Mammary epithelial cell (primary cell): ENCODE measurements at places on chromosomes 16 and 17. TPM values are rescaled to one million over a fixed set of nuclear protein-coding genes. Genes with fewer than 3 reads are reported as not detected.

- no peak for DNase-seq
Measured at GRCh38 chr16:88781140-88782077, 3.6 kb downstream of the PIEZO1 start.

DNA sequence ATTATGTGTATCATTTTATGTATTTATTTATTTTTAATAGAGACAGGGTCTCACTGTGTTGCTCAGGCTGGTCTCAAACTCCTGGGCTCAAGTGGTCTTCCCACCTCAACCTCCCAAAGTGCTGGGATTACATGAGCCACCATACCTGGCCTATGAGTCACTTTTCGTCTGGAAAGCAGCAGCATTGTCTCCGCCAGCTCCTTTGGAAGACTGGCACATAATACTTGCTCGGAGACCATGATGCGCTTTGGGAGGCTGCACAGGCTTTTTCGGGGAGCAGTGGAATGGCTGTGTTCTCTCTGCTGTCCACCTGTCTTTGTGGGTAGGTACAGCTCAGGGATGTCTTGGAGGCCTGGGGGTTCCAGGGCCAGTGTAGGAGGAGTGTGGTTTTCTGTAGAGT, 102.2 kb downstream of the AATF start:
- DNase-seq: no peak

The LGALS9B gene
- total RNA-seq: not detected

GRCh38 chr17:50647187-50647586, 12.5 kb downstream of the ABCC3 start:
- no peak for DNase-seq

GRCh38 chr17:60902399-60902798, 224.7 kb downstream of the BCAS3 start:
- no peak for DNase-seq

- no peak for DNase-seq
Measured at GRCh38 chr17:63999680-64000531, 1.8 kb downstream of the PRR29 start.

DNA sequence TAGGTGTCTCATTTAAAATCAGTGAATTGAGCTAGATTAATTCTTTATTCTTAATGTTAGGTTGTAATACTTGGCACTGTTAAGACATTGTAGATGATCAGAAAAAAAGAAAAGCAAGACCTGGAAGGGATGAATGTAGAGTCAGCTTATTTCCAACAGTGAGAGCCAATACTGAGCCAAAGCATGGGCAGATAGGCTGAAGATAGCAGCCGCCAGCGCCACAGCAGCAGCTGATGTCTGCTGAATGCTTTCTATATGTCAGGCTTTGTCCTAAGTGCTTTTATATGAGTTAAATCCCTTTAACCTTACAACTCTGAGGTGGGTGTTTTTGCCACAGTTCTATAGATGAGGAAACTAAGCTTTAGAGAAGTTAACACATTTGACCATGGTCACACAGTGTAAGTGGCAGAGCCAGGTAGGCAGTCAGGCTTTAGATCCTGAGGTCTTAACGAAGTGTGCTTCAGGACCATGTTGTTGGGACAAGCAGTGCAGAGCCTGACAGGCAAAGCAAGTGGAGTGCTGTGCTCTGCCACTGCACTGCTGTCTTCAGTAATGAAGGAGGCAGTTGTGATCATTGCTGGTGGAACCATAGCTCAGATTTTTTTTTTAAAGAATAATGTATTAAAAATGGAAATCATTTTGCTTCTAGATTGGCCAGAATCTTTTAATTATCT, 25.9 kb downstream of the TNRC6A start:
- DNase-seq: no peak

GRCh38 chr16:56300891-56301850, 109.9 kb downstream of the GNAO1 start:
- DNase-seq: no peak

The CD79B gene
- total RNA-seq: 0.17 TPM

GRCh38 chr17:31823014-31823413, 36.0 kb downstream of the COPRS start:
- DNase-seq: no peak
